HCT116 (cell line): ENCODE measurements at places on chromosomes 16 and 17. TPM values are rescaled to one million over a fixed set of nuclear protein-coding genes. Genes with fewer than 3 reads are reported as not detected.
A peak's percentile ranks its signal among the peaks of the same experiment; 100 is the strongest.

GRCh38 chr17:70810609-70811008 lies 641.3 kb downstream of the KCNJ2 start:
- DNase-seq: no peak

GRCh38 chr16:28087675-28088300 lies 24.3 kb upstream of the GSG1L start:
- DNase-seq: no peak

DNA sequence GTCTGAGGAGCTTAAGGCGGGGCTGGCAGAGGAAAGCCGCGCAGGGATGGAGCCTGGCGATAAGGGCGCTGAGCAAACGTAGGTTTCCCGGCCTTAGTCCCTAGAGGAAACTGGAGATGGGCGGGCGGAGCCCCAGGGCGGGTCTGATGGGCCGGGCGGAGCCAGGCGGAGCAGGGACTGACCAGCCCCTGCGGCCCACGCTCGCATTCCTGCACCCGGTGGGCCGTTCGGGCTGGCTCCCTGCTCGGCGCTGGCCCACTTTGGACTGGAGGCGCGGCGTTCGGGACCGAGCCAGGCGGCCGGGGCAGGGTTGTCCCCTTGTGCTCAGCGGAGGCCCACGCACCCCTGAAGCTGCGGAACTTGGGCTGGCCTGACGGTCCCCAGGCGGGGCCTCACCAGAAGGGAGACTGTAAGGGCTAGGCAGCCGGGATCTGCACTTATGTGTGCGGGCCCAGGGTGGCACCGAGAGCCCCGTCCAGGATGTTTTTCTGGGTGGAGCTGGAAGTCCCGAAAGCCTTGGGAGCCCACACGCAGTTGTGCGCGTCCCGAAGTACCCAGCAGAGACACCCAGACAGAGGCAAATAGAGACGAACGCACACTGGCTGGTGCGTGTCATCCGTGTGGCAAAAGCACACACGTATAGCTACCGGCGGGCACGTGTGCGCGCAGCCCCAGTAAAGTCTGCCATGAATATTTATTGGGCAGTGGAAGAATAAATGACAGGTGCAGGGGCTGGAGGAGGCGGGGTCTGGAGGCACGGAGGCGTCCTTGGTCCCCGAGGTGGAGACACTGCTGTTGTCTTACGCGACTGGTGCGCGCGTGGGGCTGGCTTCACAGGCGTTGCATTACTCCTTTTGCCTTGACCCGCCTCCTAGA lies 1.4 kb downstream of the PYDC1 start:
- DNase-seq: peak; percentile 63

DNA sequence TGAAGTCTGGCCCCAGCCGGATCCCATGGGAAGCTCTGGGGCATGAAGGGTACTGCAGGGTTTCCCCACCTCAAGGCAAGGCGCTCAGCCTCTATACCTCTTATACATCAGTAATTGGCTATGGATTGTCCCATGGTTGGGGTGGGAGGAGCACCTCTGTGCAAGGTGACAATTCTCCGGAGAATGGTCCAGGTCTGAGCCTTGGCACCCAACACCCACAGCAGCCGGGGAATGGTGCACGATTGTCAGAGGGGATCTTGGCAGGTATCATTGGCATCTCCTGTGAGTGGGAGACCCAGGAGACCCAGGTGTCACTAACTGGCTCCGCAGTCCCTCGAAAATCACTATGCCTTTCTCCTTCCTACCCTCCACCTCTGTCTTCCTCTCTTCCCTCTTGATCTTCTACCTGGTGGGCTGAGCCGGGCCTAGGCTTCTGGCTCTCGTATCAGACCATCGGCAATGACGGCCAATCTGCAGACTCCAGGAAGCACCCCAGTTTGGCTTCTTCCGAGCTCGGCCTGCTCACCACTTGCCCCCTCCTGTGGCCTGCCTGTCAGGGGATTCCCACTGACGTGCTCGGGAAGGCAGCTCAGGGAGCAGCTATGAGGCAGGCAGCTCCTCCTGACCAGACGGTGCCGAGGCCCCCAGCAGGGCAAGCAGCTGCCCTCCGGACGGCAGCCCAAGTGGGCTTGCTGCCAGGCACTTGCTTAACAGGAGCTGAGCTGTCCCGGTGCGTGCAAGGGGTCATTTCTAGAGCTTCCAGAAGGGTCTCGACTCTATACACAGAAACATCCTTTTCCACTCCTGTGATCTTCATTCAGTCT lies 10.0 kb upstream of the CALB2 start:
- DNase-seq: no peak

DNA sequence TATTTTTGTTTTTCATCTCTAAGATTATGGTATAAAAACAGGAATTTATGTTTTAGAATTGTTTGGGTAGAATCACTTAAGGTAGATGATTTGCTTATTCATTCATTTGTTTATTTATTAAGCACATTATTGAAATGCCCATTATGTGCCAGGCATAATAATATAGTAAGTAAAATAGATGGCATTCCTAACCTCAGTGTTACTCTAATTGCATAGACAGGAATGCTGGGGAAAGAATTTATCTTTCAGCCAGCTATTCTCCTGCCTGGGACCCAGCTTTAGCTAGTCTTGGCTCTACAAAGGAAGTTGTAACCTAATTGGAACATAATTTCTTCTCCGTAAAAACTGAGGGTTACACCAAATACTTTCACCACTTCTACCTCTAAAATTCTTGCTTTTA lies 44.6 kb downstream of the NFAT5 start:
- DNase-seq: no peak

DNA sequence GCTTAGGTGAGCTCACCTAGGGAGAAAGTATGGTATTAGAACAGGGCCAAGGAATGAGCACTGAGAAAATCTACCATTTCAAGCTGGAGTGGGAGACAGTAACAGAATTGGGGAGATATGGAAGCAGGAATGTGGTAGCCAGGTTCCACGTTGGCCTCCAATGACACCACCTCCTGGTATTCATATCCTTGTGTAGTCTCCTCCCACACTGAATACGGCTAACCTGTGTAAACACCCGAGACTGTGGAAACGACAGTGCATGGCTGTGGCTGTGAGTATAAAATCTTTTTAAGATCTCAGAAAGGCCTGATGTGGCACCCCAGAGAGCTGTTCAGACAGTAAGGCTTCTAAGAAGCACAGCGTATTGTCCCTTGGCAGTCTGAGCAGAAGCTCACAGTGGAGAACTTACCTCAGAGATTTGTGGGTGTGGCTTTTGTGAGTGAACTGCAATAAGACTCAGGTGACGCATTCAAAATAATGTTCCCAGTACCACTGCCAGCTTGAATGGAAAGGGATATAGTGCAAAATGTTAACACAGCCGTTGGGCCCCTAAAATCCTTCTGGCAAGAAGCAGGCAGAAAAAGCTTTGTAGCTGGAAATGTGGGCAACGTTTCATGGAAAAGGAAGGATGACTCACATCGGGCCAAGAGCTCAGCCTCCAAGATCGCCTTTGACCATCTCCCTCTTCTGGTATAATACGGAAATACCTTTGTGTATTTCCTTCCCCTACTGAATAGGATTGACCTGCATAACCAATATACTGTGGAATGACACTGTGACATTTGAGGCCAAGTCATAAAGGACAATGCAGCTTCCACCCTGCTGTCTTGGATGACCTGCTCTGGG lies 14.4 kb downstream of the SDR42E1 start:
- DNase-seq: peak; percentile 60

GRCh38 chr17:70622368-70623260 lies 453.3 kb downstream of the KCNJ2 start:
- DNase-seq: peak; percentile 38

GRCh38 chr17:229709-230394 lies 48.4 kb upstream of the DOC2B start:
- DNase-seq: no peak

DNA sequence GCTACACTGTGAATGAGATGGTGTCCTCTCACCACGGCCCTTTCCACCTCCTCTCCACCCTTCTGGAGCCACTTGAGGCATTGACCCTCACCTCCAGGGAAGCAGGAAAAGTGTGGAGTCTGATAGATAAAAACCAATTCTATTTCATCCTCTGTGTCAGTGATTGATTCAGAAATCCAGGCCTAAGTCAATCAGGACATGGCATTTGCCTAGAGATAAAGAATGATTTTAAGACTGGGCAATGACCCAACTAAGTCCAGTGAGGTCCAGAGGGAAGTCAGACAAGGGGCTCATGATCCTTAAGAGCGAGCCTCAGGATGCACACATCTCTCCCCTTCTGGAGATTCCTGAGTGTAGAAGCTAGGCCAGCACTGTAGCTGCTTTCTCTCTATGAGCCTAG lies 41.1 kb upstream of the TNRC6A start:
- no peak for DNase-seq

DNA sequence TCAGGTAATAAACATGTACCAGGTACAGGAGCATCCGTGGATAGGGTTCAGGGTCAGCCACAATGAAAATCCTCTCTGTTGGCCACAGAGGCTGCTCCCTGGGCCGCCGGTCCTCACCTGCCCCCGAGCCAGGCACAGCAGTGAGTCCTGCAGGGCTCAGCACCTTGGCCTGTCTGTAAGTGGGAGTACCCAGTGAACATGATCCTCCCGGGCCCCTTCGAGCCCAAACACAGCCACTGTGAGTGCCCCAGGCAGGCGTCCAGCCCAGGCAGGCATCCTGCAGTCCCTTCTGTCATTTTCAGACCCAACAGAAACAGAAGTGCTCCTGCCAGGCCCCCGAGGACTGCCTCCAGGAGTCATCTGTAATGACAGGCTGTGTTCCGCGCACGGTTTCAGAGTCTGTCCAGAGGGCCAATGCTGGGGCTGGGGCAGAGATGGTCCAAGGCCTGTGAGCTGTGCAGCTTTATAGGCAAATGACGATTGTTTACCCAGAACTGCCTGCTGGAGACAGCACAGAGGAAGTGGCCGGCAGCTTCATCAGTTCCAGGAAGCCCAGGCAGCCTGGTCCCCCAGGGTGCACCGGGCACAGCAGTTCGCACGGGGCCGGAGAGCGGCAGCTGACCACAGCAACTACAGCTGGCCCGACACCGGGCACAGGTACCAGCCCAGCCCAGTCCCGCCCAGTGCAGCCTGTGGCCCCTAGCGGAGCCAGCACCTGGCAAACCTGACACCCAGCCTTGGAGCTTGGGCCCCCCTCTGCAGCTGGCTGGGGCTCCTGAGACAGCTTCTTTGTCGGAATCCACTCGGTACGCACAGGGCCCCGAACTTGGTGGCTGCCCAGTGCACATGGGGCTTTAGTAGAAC lies 13.2 kb downstream of the SLC7A5 start:
- DNase-seq: no peak

GRCh38 chr17:75925103-75925502 lies 15.7 kb downstream of the FBF1 start:
- no peak for DNase-seq

DNA sequence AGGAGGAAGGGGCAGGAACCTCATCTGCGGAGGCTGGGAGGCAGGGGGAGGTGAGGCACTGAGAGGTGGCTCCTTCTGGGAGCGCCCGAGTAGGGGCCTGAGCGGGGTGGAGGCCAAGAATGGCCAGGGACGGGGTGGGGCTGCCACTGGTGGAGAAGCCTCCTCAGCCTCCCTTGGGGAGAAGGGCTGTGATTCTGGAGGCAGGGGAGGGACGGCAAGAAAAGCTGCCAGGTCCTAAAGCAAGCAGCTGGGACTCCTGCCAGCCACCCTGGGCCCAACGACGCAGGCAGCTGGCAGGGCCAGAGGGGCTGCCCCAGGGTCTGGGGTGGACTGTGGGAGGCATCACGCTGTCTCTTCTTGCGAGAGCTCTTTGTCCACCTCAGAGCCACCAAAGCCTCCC lies 12.7 kb upstream of the MLKL start:
- DNase-seq: no peak

GRCh38 chr17:67582673-67583081 lies 135.1 kb upstream of the NOL11 start:
- no peak for DNase-seq

GRCh38 chr17:61313461-61314326 lies 85.9 kb upstream of the TBX2 start:
- DNase-seq: no peak

DNA sequence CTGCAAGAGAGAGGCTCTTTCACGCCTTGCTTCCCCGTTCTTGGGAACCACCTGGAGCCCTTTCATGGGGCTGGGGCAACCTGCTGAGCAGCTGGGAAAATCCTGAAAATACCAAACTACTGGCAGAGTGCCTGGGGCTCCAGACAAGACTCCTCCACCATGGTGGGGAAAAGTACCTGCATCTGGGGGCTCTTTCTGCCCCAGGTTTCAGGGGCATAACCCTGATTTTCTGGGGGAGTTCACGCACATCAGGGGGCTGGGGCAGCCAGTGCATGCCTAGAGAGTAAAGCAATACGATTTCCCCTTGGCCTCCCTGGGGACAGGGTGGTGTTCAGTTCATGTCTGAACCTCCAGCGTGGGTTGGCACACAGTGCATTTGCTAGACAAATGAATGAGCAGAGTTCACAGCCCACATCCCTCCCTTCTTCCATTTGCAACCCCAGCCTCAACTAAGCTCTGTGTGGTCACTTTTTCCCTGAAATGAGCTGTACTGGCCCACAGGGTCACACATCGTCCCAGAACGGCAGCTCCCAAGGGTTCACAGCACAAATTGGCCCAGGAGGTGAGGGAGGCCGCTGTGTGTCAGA lies 5.2 kb upstream of the CDC42EP4 start:
- no peak for DNase-seq

GRCh38 chr17:13477180-13477611 lies 124.5 kb downstream of the HS3ST3A1 start:
- no peak for DNase-seq

GRCh38 chr16:83579436-83579835 lies 228.3 kb upstream of the HSBP1 start:
- DNase-seq: no peak

DNA sequence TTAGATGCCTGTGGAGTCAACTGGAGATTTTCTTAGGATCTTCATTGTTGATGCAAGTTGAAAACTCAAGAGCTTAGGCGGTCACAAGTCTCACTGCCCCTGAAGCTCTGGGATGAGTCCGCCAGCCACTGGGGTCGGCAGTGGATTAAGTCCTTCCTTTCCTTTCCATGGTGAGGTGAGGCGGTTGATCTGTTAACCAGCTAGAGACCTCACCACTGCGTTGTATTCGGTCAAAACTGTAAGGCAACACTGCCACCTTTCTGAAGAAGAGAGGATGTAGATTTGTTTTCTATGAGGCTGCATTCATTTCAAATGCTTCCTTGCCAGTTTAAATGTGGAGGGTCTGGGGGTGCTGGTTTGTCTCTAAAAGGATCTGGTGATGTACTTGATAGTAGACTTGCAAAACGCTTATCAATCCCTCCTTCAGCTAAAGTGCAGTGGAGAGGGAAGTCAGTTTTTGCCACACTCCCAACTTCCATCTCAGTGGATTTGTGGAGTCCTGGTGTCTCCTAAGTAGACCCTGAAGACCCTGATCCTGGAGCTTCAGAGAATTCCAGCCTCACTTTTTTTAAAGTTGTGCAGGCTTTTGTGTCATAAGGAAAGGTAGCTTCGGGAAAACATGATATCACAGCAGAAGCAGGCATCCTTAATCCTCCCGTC lies 1.7 kb downstream of the MYOCD start:
- DNase-seq: peak; percentile 40

Gene RAB40C
- 14.1 TPM for total RNA-seq

Gene RDM1
- total RNA-seq: 11.7 TPM

Gene CACNG3
- not detected for total RNA-seq

Gene SNX20
- 0.07 TPM for total RNA-seq

Gene HCRT
- not detected for total RNA-seq

Gene MAZ
- 256 TPM for total RNA-seq

Gene KRTAP2-3
- 6.3 TPM for total RNA-seq
